ENCODE measurements at places on chromosomes 2 and 18.
A peak's percentile ranks its signal among the peaks of the same experiment; 100 is the strongest.

DNA sequence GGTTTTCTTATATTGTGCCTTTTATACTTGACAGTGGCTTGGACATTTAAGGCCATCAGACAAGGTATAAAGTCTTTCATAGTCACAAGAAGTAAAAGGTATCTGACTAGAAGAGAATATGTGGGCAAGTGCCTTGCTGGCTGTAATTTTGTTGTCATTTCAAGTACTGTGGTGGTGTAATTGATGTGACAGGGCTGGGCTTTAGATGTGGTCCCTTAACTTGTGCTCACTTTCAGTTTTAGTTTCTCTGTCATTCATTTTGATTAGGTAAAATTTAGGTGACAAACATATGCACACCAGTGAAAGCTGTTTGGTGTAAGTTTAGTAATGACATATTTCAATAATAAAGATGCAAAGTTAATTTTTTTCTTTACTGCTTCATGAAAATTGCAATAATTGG, 31.2 kb upstream of the TBR1 start:
- no peak for DNase-seq

DNA sequence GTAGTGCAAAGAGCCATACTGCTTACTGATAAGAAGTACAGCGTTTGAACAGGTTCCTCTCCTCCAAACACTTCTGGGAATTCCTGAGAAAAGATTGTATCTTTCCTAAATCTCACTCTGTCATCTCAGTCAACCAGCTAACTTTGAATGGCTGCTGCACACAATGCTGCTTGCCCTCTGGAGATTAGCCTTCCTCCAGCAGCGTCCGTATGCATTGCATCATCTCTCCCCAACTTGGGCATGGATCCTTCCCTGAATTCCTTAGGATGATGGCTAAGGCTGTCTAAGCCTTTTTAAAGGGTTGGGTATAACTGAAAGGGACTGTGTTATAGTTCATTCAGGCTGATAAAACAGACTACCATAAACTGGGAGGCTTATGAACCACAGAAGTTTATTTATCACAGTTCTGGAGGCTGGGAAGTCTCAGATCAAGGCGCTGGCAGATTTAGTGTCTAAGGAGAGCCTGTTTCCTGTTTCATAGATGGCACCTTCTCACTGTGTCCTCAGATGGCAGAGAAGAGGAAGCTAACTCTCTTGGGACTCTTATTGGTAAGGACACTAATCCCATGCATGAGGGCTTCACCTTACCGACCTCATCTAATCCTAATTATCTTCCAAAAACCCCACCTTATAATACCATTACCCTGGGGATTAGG, 105.3 kb downstream of the PAX3 start:
- no peak for DNase-seq

DNA sequence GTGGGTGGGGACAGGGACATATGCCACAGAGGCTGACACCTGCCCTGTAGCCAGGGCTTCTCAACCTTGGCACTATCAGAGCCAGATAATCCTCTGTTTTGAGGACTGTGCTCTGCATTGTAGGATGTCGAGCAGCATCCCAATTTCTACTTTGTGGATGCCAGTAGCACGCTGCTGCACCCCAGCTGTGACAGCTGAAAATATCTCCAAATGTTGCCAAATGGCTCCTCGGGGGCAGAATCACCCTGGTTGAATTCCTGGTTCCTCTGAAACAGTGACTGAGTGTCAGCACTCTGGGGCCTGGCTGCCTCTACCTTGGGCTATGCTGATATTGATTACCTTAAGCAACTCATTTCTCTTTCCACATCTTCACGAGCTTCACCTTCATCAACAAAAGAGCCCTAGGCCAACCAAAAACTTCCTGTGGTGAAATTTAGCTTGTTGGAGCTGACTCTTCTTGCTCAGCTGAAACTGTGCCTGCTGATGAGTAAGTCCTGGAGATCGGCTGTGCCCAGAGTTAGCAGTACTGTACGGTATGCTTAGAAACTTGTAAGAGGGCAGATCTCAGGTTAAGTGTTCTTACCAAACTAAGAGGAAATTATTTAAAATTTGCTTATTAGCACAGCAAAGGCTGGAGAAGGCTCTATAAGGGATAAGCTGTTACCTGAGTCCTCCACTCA, 138.1 kb downstream of the SEPTIN10 start:
- no peak for DNase-seq

GRCh38 chr2:10385933-10386773, 62.0 kb downstream of the ODC1 start:
- no peak for DNase-seq

DNA sequence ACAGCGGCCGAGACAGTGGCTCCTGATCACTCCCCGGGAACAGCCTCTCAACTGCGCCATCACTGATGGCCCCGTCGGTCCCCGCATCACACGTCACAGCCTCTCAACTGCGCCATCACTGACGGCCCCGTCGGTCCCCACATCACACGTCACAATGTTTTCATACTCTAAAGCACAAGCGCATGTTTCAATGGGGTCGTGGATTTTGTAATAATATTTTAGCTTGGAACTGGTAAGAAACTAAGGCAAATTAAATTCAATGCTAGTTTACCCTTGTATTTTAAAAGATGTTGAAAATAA, 44.2 kb upstream of the CTDP1 start:
- DNase-seq: no peak

DNA sequence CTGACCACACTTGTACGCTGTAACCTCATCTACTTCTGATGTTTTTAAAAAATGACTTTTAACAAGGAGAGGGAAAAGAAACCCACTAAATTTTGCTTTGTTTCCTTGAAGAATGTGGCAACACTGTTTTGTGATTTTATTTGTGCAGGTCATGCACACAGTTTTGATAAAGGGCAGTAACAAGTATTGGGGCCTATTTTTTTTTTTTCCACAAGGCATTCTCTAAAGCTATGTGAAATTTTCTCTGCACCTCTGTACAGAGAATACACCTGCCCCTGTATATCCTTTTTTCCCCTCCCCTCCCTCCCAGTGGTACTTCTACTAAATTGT, 2.1 kb downstream of the RHOB start:
- no peak for DNase-seq

DNA sequence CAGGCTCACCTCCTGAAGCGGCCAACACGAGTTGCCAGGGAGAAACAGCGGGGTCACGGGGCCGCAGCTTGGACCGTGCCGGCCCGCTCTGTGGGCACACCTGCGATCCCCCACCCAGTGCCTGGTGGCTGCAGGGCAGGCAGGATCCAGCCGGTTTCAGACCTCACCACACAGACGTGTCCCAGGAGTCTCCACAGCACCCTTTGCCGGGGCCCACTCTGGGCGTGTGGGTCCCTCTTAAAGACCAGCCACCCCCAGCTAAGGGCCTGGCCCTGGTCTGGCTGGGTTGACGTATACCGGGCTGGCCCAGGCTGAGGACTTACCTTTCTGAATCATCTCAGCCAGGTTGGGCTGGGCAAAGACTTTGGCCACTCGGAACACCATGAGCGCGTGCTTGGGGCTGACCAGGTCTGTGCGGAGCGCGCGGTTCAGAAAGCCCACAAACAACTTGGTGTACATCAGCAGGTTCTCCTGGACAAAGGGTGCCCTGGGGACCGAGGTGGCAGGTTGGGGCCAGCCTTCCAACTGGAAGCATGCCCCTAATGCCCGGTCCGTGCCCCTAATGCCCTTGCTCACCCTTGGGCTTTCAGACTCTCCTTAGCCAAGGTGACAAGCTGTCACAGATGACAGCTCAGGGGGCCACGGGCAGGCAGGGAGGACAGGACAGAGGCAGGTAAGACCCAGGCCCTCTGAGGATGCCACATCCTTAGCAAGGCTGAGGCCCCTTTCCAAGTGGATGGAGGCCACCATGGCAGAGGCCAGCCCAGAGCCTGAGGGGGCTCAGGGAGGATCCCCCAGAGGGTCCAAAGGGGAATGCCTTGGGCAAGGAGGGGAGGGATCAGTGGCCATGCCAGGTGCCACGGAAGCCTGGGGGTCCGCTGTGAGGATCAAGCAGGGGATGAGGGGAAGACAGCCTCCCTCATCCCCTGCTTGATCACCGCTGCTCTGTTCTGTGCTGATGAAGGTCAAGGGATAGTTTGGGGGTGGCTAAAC, 10.2 kb upstream of the CCDC74B start:
- DNase-seq: no peak

- peak; percentile 88 for DNase-seq
Measured at GRCh38 chr2:74421221-74421870, at the start of the genes C2orf81 and WDR54. Gene C2orf81 (minus strand): TSS chr2:74421619. CDS start chr2:74421560, 59 bp downstream. Gene WDR54 (plus strand): TSS chr2:74421730. CDS start chr2:74422154, 424 bp downstream.

DNA sequence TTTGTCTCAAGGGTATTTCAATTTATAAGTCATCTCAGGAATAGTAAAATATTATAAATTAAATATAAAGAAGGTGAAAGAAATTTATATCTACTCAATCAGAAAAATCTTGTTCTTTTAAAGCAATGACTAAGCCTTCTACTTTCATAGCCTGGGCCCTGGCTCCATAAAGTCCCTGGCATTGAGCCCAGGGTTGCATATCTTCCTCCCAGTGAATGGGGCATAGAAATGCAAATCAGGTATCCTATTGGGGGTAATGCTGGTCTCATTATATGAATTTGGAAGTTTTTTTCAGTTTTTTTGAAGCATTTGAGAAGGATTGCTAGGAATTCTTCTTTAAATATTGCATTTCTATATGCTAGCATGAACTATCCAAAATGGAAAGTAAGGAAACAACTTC, 73.9 kb upstream of the MC2R start:
- DNase-seq: no peak

- no peak for DNase-seq
Measured at GRCh38 chr2:120614901-120615300, 120.8 kb upstream of the GLI2 start.

DNA sequence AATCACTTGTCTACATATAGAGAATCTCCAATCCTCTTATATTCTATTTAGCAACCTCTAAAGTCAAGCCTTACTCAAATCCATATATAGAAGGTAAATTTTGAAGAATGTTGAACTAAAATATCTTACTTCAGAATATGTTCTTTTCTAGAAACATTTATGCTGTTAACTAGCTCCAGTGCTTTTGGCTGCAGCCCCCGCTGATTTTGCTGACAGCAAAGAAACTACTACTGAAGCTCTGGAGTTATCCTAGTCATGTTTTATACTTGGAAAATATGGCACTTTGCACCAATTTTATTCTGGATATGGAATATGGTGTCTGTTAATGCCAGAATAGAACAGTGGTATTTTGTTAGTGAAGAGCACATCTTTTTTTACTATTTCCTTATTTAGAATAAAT, 212.4 kb upstream of the FSIP2 start:
- no peak for DNase-seq

DNA sequence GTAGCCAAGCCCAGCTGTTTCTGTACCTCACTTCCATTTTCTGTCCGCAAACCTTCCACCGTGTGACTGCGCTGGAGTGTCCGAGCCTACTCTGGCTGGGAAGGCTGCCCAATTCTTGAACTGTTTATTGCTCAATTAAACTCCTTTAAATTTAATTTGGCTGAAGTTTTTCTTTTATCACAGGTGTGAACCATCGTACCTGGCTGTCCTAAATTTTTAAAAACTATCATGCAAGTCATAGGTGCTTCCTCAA, 6.2 kb upstream of the RNU2-63P start:
- DNase-seq: no peak

GRCh38 chr18:32884543-32884942, 111.7 kb upstream of the KLHL14 start:
- no peak for DNase-seq

- DNase-seq: no peak
Measured at GRCh38 chr18:33579349-33580215, 1.6 kb downstream of the ASXL3 start.

DNA sequence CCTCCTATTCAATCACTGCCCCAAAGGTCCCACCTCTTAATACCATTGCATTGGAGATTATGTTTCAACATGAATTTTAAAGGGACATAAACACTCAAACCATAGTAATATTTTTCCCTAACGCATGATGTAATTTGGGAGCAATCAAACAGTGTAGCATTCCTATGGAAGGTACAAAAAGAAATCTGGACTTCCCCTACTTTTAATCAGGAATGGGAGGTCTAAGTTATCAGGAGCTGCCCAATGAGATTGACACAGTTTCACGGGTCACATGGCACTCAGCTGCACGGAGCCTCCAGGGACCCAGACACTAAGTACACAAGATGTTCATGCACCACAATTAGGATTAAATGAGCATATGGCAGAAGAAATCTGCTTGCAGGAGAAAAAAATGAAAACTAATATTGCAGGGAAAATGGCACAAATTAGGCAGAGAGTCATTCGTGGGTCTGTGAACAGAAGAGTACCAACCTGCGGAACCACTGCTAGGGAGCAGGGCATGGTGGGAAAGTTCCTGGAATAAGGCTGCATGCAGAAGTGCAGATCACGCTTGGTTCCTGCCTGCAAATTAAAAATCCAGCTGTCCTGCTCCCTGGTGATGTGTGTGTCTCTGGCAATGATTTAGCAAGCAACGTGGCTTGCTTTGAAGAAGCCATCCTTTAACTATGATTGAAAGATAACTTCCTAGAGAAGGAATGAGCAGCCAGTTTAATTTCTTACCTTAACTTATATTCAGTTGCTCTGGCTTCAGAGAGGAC, 326.6 kb upstream of the ID2 start:
- no peak for DNase-seq

DNA sequence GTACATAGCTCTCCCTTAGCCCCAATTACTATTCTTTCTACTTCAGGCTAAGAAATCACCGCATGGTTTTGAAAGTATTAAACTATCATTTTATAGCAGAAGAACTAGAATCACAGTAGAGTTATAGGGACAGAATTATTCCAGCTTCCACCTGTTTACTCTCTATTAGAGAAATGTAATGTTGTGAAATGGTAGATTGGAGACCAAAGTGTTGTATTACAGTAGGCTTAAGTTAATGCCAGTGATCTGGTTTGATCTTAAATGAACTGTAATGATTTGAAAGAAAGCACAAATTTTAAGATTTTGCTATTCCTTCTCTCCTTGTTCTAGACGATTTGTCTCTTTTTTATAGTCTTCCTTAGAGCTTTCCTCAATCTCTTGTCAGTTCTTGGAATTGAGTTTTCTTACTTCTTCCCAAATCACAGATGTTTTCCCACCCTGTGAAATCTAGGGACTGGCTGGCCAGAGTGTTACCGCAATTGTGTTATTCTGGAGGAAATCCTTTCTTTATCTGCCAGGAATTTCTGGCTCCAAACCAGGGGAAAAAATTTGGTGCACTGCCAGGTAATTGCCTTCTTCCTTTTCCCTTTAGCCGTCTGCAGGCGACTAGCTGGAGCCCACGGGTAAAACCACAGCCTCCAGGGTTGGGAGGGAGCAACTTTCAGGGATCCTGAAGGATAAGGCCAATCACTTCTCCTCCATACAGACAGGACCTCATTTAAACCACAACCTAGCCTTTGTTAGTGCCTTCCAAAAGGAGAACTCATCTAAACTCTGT, 51.7 kb downstream of the NOP58 start:
- peak; percentile 68 for DNase-seq

GRCh38 chr18:77314952-77315351, 65.3 kb downstream of the GALR1 start:
- DNase-seq: no peak

DNA sequence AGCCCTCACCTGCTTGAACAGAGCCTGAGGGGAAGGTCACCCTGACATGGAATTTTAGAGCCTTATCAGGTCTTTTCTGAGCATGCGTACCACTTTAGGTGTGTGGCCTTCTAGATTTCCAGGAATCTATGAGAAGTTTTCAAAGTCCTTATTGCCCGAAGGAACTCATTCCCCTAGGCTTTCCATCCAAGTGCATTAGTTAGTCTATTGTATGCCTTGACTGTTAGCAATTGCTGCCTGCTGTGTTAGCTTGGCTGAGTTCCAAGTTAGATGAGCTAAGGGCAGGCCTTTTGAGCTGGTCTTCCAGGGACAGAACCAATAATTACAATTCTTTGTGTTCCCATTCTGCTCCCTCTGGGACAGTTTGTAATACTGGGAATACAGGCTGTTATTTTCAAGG, 30.8 kb upstream of the PUM2 start:
- no peak for DNase-seq

- DNase-seq: no peak
Measured at GRCh38 chr2:226446406-226447001, 353.1 kb downstream of the IRS1 start.

All from tibial artery (tissue), 4 donors.